Astrocyte (in vitro differentiated cells and primary cell): ENCODE measurements at places on chromosomes 6 and 20. TPM values are rescaled to one million over a fixed set of nuclear protein-coding genes. Genes with fewer than 3 reads are reported as not detected.
A peak's percentile ranks its signal among the peaks of the same experiment; 100 is the strongest.

DNA sequence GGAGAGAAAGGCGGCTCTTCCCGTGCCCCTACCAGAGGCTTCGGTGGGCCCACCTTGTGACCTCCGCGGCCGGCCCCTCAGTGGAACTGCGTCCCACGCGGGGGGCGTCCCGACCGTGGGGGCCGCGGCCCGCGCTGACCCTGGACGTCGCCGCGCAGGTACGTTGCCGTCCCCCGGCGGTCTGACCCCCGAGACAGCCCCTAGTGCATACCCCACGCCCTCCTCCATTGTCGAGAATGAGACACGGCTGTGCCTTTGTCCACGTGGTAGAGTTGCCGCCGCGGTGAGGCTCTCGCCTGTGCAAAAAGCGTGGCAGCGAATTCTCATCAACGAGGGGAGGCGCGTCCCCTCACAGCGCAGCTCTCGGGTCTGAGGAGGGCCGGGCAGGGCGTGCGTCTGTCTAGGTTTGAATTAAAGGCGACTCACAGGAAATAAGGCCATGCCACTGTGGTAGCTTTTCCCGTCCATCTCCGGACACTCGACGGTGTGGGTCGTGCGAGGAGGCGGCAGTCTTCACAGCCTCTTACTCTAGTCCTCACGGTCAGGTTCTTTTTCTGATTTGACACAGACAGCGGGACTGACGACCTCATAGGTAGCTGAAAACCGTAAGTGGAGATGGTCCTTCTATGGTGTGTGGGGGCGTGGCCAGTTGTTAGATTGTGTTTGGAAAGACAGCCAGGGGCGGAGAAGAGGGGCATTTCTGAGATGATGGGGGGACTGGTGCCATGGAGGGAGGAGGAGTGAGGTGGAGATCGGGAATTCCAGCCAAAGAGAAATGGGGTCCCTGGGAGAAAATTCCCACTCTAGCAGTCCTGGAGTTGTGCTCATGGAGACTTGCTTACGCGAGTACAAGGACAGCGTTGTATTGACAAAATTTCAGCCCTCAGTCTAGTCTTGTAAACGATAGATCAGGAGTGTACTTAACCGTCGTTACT is 580 bp downstream of the NXT1 start:
- H3K36me3 ChIP-seq = peaks cover 13% of the 10 kb centered on the region
- peaks cover 12% of the 10 kb centered on the region for H3K4me1 ChIP-seq
- peak overlapping the region; percentile 97 for H3K27ac ChIP-seq

DNA sequence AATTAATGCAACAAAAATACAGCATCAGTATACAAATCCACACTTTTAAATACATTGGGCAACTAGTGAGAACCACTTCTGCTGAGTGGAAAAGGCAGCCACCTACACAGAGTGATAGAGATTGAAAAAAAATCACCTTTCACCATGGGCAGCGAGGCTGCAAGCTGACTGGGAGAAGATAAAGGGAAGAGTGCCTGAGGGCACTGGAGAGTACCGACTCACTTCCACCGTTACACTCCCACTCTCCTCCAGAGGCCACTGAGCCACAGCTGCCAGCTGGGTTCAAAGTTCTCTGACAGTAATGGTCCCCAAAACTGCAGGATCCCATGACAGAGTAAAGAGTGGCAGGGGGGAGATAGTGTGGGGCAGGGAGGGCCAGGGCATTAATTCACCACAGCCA is 24.1 kb downstream of the PXT1 start:
- no peak for DNase-seq
- H3K27ac ChIP-seq = no peak overlapping the region
- peaks cover 6% of the 10 kb centered on the region for H3K4me1 ChIP-seq
- no peaks in the 10 kb centered on the region for H3K27me3 ChIP-seq

- H3K27me3 ChIP-seq = peaks cover 4% of the 10 kb centered on the region
- no peaks in the 10 kb centered on the region for H3K36me3 ChIP-seq
- H3K4me3 ChIP-seq = no peak overlapping the region
- no peak for DNase-seq
- no peaks in the 10 kb centered on the region for H3K4me1 ChIP-seq
These were observed 30.4 kb downstream of the PSMB1 start for GRCh38 chr6:170522565-170523183.

- no peak overlapping the region for H3K4me3 ChIP-seq
- H3K27ac ChIP-seq = no peak overlapping the region
- H3K4me1 ChIP-seq = peaks cover 3% of the 10 kb centered on the region
- no peaks in the 10 kb centered on the region for H3K36me3 ChIP-seq
- DNase-seq = no peak
These were observed 19.5 kb downstream of the NCOA3 start for GRCh38 chr20:47521059-47521808.

SLC17A3 gene
- total RNA-seq = not detected in 2 replicates
